ENCODE measurements at places on chromosomes 4 and X.

- DNase-seq, result no peak
These were observed 105.1 kb upstream of the GRPR start for GRCh38 chrX:16018291-16018690.

DNA sequence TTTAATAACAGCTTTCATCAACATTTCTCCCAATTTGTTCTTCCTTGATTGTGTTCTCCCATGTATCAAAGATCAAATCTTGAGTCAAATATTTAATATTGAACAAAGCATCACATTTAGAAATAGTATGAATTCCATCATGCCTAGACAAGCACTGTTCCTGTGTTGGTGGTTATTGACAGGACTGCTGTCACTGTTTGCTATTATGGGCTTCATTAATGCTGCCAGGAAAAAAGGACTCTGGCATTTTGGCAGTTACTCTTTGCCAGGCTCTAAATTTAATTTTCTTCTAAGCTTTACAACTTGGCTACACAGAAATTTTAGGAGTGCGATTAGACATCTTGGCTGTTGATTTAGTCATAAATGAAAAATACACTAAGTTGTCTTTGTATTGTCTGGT lies 295.9 kb upstream of the NRK start:
- no peak for DNase-seq

GRCh38 chr4:96136056-96136455 lies 296.2 kb downstream of the PDHA2 start:
- DNase-seq, result no peak

- DNase-seq, result no peak
These were observed 136.1 kb downstream of the CEP135 start for GRCh38 chr4:56084851-56085250.

DNA sequence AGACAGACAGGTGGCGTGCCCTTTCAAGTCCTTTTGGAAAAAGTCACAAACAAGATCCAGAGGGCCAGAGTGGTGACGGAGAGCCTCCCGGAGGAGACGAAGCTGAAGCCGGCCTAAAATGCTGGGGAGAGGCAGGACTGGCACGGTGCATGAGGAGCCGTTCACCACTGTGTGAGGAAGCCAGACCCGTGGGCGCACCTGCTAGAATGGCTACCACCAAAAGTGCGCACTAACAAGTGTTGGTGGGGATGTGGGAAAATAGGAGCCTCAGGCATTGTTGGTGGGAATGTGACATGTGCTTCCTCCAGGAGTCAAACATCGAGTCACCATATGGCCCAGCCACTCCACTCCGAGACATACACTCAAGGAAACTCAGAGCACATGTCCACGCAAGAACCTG lies 67.4 kb upstream of the HELT start:
- no peak for DNase-seq

GRCh38 chrX:69150281-69150960 lies 14.8 kb downstream of the PJA1 start:
- DNase-seq, result no peak

- no peak for DNase-seq
These were observed 13.5 kb downstream of the NSUN7 start for GRCh38 chr4:40763228-40763716.

DNA sequence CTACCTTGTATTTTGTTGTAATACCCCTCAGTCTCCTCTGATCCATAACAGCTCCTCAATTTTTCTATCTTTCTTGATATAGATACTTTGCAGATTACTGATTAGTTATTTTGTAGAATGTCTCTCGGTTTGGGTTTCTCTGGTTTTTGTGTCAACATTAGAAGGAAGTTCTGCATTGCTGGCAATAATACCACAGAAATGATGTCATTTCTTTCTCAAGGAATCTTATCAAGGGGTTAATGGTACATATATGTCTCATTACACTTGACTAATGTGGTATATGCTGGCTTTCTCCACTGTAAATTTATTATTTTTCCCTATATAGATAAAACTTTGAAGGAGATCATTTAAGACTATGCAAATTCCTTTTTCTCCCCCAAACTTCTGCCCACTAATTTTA lies 183.6 kb upstream of the DKK2 start:
- DNase-seq, result no peak

GRCh38 chr4:83618431-83618830 lies 82.5 kb downstream of the GPAT3 start:
- DNase-seq, result no peak

DNA sequence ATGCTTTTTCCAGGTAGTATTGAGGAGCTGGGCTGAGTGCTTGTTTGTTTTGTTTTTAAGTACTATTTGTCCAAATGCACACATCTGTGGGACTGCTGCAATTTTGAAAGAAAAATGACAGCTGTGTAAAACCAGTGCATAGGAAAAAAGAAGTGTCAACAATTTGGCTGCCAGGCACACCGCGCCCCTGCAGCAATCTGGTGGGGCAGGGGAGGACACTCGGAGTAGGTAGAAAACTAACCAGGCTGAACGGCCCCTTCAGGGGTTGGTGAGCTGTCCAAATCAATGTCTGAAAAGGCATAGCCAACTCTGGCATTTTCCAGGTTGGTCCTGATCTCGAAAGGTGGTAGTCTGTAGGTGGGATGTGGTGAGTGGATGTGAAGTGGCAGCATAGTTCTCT lies 1.1 kb downstream of the LDOC1 start:
- DNase-seq, result no peak

- no peak for DNase-seq
These were observed 6.0 kb upstream of the BCOR start for GRCh38 chrX:40103565-40104323.

DNA sequence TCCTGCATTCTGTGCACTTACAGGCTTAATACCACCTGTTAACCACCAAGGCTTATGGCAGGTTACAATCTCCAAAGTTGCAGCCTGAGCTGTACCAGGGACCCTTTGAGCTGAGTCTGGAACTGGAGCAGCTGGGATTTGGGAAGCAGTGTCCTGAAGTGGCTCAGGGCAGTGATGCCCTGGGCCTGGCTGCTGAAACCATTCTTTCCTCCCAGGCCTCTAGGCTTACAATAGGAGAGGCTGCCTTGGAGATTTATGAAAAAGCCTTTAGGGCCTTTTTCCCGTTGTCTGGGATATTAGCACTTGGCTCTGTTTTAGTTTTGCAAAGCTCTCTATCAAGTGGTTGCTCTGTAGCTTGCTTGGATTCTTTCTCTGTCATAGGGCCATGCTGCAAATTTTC lies 154.3 kb upstream of the CASK start:
- no peak for DNase-seq

DNA sequence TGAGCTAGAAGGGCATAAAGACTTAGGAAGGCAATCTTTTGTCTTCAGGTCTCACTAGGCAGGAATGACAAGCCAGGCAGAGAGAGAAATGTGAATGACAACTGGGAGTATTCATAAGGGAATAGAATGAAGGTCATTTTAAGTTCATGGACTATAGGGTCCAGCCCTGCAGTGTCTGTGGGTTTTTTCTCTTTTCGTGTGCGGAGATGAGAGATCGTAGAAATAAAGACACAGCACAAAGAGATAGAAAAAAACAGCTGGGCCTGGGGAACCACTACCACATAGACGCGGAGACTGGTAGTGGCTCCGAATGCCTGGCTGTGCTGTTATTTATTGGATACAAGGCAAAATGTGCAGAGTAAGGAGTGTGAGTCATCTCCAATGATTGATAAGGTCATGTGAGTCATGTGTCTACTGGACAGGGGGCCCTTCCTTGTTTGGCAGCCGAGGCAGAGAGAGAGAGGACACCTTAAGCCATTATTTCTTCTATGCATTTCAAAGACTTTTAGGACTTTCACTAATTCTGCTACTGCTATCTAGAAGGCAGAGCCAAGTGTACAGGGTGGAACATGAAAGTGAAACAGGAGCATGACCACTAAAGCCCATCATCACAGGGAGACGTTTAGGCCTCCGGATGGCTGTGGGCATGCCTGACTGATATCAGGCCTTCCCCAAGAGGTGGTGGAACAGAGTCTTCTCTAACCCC lies 921.8 kb upstream of the PCDH10 start:
- DNase-seq, result no peak

GRCh38 chr4:136495851-136496250 lies 1036.4 kb downstream of the PCDH18 start:
- DNase-seq, result no peak

DNA sequence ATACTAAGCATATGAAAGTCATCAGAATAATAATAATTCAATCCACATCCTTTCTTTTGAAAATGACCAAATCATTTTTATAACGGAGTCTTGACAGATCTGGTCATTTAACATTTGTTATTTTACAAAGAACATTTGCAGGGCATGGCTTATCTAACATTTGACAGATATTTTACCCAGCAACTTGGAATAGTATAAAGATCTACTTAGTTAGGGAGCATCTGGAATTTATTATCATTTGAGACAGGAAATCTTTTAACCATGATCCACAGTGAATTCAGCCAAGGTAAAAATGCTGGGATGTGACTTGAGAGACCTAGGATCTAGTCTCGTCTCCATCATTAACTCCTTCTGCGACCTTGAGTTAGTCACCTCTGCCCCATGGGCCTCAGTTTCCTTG lies 22.4 kb downstream of the STARD8 start:
- no peak for DNase-seq

All from NCI-H1436 (cell line).